ENCODE measurements at places on chromosomes 3 and 15.

- no peak for ATAC-seq
These were observed 341.4 kb downstream of the CNTN3 start for GRCh38 chr3:74273091-74273490.

GRCh38 chr3:20747741-20748140, 561.7 kb upstream of the SGO1 start:
- no peak for ATAC-seq

DNA sequence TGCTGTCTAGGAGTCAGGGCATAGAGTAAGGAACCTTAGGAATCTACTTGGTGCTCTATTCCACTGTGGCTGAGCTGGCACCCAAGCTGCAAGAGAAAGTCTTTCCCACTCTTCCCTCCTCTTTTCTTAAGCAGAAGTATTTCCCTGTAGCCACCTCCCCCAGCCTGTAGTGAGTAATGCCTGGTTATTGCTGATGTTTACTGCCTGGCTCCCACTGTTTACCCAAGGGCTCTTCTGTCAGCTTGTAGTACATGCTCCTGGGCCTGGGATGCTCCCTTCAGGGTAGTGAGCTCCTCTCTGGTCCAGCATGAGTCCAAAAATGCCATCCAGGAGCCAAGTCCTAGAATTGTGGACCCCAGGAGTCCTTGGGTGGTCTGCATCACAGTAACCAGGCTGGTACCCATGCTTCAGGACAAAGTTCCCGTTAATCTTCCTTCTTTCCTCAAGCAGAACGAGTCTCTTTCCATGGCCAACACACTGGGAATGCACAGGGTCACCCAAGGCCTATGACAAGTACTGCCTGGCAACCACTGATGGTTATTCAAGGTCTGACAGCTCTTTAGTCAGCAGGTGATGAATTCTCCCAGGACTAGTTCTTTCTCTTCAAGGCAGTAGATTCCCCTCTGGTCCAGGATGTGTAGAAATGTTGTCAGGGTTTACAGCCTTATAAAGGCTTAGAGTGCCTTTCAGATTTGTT, 17.6 kb downstream of the GALK2 start:
- no peak for ATAC-seq

GRCh38 chr15:70823196-70823595, 30.8 kb downstream of the LARP6 start:
- no peak for ATAC-seq

GRCh38 chr3:72274493-72275330, 489.8 kb upstream of the PROK2 start:
- ATAC-seq, result no peak

DNA sequence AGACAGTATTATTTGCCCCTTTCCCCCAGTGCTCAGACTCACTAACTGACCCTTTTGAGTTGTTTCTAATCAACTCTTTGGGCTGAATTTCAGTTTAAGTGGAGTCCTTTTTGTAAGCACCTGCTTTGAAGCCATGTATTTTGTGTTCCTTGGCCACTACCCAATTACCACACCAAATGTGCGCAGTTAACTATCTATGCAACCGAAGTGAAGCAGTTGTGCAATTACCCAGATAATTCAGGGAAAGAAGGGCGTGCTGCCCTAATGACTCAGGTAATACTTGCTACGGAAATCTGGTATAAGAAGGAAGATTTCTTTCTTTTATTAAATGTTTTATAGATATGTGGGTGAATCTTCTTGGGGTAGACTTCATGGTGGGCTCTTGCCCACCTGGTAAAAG, 371.9 kb upstream of the TBL1XR1 start:
- ATAC-seq, result no peak

Data from activated T-helper 17 cell treated with anti-CD3 and anti-CD28 coated beads, Interleukin-2, amount 50 U/mL, for 72 hours (primary cell).